ENCODE measurements at places on chromosomes 7 and 10.

DNA sequence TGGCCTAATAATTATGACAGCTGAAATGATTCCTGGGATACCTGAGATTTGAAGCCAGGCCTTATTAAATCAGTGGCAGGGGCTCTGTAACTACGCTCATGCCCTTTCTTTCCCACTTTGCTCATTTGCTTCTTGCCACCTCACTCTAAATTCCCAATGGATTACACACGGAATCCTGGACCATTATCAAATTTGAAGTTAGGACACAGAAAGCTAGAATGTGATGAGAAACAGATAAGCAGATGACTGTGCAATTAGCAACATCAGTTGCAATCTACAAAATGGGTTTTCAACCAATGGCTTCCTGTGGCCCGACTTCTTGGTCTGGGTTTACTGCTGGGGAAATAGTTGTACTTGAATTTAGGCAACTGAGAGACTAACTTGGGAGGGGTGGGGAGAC lies 374.3 kb downstream of the INHBA start:
- DNase-seq = no peak

DNA sequence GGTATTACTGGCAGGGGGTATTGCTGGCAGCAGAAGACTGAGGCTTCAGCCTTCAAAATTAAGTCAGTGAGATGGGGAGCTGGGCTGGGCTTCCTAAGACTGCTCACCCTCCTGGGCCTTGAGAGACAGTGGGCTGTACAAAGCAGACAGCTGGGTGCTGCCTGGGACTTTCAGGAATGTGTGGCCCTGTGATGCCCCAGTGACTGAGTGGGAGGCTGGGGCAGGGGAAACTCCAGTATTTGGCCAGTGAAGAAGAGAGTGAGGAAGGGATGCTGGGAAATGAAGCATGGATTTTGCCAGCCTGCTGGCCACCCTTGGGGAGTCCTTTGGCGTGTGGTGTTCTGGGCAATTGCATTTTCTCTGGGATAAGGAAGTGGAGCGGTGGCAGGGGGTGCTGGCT lies 442 bp downstream of the ANKRD2 start:
- no peak for DNase-seq

GRCh38 chr7:125573126-125573525 lies 643.5 kb upstream of the POT1 start:
- DNase-seq = no peak

DNA sequence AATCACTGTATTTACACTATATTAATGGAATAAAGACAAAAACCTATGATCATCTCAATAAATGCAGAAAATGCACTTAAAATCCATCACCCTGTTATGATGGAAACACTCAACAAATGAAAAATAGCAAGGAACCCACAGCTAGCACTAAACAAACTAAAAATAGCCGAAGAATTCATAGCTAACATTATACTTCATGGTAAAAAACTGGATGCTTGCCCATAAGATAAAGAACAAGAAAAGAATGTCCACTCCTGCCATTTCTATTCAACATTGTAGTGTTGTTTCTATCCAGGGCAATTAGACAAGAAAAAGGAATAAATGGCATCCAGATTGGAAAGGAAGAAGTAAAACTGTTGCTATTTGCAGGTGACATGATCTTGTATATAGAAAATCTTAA lies 142.1 kb downstream of the STK31 start:
- DNase-seq = no peak

DNA sequence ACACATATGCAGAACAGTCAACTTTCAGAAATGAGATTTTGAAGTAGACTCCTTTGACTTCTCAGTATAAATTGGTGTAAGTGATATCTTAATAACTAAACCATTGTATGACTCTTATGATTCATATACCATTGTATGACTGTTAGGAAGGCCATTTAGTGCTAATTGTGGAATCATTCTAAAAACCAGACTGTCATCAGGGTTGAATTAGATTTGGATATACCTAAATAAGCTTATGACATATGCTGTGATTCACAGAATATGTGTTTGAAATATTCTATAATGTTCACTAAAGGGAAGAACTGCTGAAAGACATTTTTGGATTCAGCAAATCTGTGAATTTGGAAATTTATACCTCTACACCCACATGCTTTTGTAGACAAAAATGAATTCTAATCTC lies 438.1 kb downstream of the MDFIC start:
- no peak for DNase-seq

- no peak for DNase-seq
Measured at GRCh38 chr7:22821702-22822485, 755 bp downstream of the TOMM7 start.

DNA sequence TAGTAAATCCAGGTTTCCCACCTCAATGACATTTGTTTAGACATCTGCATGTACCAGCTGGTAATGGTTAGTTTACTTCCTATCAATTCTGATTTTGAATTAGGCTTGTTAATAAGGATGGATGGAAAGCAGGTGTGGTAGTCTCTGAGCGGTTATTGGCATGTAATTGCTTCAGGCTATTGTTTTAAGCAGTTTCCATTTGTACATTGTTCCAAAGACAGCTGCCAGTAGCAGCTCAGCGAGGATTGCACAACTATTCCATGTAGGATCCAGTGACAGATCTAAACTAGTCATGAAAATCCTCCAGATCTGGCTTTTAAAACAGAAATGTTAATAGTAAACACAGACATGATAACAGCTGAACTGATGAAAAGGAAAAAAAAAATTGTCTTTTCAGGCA lies 436.0 kb upstream of the ADARB2 start:
- no peak for DNase-seq

DNA sequence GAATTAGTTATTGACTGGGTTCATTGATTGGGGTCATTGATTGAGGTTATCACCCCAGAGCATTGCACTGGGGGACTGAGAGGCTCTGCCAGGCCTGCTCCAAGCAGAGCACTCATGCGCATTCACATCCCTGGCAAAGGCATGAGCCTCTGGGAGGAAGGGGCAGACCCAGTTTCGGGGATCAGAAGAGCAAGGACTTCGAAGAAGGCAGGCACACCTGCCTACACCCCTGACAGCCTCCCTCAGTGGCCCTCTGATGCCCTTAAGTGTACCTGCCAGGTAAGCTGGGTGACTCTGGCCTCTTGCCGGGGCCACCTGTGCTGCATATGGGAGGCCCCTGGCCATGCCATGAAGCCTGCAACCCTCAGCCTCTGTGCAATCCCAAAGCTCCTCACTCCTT lies 181.1 kb downstream of the PTPN20 start:
- no peak for DNase-seq

- DNase-seq = no peak
Measured at GRCh38 chr10:22344781-22345300, 455 bp upstream of the SPAG6 start.

- no peak for DNase-seq
Measured at GRCh38 chr10:32771217-32771616, 186.8 kb downstream of the ITGB1 start.

GRCh38 chr10:26485150-26485941 lies 47.2 kb downstream of the APBB1IP start:
- DNase-seq = no peak

DNA sequence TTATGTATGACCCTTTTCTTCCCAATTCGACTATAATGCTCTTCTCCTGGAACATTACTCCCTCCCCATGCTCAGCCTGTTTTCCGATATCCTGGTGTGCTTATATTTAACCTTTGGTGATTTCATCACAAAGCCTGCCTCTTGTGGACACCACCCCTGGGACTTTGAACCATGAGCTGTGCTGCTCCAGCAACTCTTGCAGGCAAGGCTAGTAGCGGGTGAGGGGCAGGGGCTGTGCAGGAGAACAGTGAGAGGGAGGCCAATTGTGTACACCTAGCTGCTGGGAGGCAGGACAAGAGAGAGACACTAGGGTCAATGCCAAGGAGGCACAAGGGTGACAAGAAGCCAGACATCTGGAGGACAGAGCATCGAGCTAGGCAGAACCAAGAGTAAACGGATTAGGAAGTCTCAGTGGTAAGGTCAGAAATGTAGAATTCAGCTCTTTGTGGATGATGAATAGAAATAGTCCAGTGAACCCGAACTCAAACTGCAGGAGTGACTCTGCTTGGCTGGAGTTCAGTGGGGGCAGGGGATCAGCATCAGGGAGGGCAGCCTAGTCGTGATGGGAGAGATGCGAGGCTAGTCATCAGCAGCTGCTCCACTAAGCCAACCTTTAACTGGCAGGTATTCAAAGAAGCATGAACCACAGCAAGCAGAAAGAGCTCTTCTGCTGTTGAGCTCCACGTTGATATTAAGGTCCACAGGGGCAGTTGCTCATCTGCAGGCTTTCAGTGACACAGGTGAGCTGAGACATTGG lies 31.0 kb upstream of the MKI67 start:
- no peak for DNase-seq

GRCh38 chr7:151396328-151396970 lies 13.4 kb downstream of the WDR86 start:
- DNase-seq = no peak

GRCh38 chr10:15369256-15370211 lies 1.6 kb downstream of the FAM171A1 start:
- DNase-seq = no peak

- no peak for DNase-seq
Measured at GRCh38 chr10:114486938-114487814, 82.9 kb upstream of the AFAP1L2 start.

DNA sequence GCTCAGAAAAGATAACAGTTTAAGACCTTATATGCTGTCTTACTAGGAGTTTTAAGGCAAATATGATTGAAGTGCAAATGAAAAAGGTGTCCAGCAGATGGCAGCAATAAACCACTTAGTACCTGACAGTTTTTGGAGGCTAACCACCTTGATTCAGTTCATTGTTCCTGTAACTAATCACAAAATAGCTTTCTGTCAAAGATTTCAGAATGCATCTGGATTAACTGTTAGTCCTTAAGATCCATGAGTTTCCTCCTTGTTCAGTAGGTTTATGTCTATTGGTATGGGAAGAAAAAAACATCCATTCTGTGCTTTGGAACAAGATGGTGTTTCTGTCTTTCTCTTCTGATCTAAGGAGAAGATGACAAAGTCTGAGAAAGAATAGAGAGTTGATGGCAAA lies 46.6 kb downstream of the CCSER2 start:
- no peak for DNase-seq
